ENCODE measurements at places on chromosomes 1 and 21. TPM values are rescaled to one million over a fixed set of nuclear protein-coding genes. Genes with fewer than 3 reads are reported as not detected.

GRCh38 chr1:8027748-8028570 is 1.9 kb upstream of the ERRFI1 start:
- no peaks in the 10 kb centered on the region for H3K36me3 ChIP-seq
- no peaks in the 10 kb centered on the region for H3K4me1 ChIP-seq
- no peak overlapping the region for H3K4me3 ChIP-seq
- peak overlapping the region; percentile 26 for H3K27ac ChIP-seq

DNA sequence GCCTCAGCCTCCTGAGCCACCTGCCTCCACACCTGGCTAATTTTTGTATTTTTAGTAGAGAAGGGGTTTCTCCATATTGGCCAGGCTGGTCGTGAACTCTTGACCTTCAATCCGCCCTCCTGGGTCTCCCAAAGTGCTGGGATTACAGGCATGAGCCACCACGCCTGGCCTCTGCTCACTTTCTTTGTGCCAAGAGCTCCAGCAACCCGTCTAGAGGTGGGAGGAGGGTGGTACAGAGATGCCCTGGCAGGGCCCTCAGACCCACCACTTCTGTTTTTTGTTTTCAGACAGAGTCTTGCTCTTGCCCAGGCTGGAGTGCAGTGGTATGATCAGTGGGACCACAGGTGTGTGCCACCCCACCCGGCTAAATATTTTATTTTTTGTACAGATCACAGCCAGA is 6.9 kb upstream of the SYNC start:
- no peak overlapping the region for H3K4me3 ChIP-seq
- no peak for DNase-seq
- H3K36me3 ChIP-seq: no peaks in the 10 kb centered on the region
- no peak overlapping the region for H3K27ac ChIP-seq

DNA sequence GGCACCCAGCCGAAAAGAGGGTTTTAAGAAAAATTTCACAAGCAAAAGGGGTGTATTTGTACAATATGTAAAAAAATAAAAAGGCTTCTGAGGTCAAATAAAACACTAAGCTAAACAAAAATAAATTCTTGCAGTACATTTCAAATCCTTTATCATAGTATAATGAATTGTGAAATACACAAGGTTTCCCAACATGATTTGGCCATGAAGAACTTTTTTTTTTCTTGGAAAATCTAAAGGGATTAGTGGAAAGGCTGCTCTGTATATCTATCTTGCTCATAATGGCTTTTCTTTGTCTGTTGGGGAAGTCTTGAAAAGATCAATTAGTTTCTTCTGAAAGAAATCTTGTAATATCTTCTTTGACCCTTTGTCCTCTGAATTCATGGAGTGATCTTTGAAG is 593.4 kb downstream of the PLPP3 start:
- H3K27ac ChIP-seq: no peak overlapping the region
- H3K27me3 ChIP-seq: no peaks in the 10 kb centered on the region
- no peak for DNase-seq

GRCh38 chr1:15016001-15016400 is 137.5 kb upstream of the TMEM51 start:
- no peak for DNase-seq
- no peak overlapping the region for H3K4me3 ChIP-seq

GRCh38 chr1:153253693-153254092 is 5.8 kb upstream of the LORICRIN start:
- no peaks in the 10 kb centered on the region for H3K4me1 ChIP-seq
- H3K27ac ChIP-seq: no peak overlapping the region
- H3K27me3 ChIP-seq: peaks cover 3% of the 10 kb centered on the region
- DNase-seq: no peak
- no peak overlapping the region for H3K4me3 ChIP-seq

DNA sequence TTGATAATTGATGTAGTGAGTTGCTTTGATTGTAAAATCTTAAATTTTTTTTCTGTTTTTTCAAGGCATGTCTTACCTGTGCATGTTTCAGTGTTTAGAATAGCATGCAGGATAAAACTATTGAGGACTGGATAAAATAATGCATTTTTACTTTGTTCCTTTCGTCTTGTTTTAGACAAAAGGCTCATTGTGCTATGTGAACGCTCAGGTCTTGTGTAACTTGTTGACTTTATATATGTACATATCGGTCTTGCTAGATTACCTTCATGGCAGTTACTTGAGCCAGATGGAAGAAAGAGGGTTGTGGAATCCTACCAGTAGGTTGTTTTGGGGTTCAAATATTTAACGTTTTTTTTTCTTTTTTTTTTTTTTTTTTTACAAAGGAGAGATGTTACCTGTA is 7.0 kb downstream of the NFIA start:
- no peak overlapping the region for H3K27ac ChIP-seq
- no peaks in the 10 kb centered on the region for H3K4me1 ChIP-seq
- H3K27me3 ChIP-seq: peaks cover 4% of the 10 kb centered on the region
- H3K4me3 ChIP-seq: no peak overlapping the region
- no peaks in the 10 kb centered on the region for H3K36me3 ChIP-seq
- DNase-seq: no peak

The CDC7 gene
- 18.3 TPM for total RNA-seq

Data from thymus (tissue), 14 donors.